Activated T-cell treated with anti-CD3 and anti-CD28 coated beads for 24 hours (primary cell): ENCODE measurements at places on chromosomes 5 and 9.

DNA sequence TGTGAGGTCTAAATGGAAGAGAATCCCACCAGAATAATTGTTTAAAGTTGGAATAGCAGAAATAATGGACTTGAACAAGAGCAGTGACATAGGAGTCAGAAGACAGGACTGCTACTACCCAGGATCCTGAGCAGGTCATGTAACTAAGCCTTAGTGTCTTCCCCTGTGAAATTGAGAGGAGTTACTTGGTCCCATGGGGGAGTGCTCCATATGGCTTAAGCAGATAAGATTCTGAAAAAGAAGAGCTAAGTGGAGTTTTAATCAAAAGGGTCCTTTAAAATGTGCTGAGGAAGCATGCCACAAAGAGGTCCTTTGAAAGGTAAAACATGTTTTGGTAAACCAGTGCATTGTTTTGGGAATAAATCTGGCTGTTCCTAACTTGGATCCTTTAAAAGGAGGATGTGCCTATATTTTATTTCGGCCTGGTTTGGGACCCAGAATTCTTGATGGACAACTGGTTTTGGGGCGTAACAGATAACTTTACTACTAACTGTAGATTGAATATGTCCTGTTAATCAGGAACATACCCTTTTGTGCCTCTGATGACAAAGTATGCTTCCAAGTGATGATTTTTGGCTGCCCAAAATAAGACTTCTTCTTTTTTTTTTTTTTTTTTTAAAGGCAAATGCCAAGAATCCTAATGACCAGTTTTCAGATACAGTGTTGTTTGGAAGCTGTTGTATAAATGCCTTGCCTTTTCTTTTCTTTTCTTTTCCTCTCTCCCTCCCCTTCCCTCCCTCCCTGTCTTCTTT lies 5.7 kb downstream of the RCL1 start:
- DNase-seq = no peak

GRCh38 chr5:130514984-130515690 lies 610.9 kb downstream of the CHSY3 start:
- no peak for DNase-seq

- no peak for DNase-seq
Measured at GRCh38 chr9:136519263-136520052, 26.4 kb downstream of the NOTCH1 start.

DNA sequence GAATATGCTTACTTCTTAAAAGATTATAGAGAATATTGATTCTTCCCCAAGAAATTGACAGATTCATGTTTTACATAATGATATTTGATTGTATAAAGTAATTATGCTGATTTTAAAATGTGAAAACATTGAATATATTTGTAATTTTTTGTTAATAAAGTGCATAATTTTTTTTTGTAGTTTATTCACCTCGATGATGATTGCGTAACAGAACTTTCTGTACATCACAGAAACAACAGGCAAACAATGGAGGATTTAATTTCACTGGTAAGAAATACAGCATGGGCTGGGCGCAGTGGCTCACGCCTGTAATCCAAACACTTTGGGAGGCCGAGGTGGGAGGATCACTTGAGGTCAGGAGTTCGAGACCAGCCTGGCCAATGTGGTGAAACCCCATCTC lies 70.1 kb downstream of the MELK start:
- no peak for DNase-seq

GRCh38 chr5:145818604-145819003 lies 16.5 kb downstream of the PRELID2 start:
- DNase-seq = no peak

DNA sequence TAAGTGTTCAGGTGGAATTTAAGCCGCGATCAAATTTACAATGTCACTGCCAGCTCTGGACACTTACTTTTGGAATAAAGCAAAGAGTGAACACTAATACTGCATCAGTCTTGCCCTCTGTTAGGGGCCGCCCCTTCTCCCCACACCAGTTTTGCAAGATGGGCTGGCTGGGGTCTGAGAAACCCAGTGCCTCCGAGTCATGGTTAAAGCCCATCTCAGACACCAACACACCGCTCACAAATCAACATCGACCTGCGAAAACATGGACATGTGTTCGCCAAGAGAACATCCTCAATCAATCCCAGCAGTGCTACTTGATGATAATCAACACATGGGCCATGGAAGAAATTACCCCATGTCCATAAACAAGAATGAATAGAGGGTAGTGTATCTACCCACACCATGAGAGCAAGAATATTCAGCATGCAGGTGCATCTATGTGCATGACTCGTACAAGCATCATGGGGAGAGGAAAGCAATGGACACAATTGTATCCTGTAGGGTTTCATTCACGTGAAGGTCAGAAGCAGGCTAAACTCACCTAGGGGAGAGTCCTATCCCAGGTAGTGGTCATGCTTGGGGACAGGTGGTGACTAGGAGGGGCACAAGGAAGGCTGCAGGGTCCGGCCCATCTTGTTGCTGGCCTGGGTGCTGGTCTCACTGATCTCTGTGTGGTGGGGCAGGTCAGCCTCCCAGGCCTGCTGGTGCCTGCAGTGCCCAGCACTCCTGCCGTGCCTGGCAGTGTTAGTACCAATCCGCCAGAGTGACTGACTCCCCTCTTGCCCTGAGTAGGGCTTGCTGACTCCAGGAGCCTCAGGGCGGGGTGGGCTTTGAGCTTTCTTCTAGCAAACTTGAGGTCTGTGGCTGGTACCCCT lies 5.0 kb downstream of the S1PR3 start:
- DNase-seq = no peak

- DNase-seq = no peak
Measured at GRCh38 chr5:102596951-102597350, 98.2 kb upstream of the SLCO6A1 start.

GRCh38 chr5:174323878-174324281 lies 278.4 kb downstream of the NSG2 start:
- no peak for DNase-seq

DNA sequence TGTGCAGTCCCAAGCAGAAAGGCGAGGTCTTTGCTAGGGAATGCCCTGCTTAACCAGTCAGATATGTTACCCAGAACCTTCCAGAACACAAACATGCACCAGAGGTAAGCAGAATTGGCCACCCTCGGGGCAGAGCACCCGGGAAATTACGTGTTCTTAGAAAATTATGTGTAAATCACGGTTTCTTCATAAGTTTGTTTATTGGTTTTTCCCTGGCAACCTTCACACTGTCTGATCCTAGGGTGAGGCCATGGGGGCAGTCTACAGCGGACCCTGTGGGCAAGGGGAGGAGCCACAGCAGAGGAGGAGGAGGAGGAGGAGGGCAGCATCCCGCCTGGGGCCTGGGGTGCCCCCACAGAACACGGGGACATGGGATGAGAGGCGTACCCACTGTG lies 31.4 kb downstream of the RXRA start:
- no peak for DNase-seq

DNA sequence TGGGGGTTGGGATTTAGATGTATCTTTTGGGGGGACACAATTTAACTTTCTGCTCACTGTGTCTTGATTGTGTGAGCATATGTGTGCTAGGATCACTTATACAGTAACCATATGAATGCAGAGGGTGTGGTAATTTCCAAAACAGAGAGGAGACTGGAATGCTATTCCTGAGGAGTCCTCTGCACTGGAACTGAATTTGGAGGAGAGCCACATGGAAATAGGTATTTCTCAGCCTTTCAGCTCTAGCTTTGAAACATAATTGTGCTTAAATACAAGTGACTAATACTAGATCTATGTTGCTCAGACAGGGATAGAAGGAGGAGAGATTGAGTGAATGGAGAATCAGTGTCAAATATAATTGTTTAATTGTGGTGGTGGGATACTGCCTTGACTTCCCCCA lies 45.5 kb downstream of the FOCAD start:
- DNase-seq = no peak

- no peak for DNase-seq
Measured at GRCh38 chr9:112047538-112048066, 127.5 kb downstream of the SUSD1 start.

DNA sequence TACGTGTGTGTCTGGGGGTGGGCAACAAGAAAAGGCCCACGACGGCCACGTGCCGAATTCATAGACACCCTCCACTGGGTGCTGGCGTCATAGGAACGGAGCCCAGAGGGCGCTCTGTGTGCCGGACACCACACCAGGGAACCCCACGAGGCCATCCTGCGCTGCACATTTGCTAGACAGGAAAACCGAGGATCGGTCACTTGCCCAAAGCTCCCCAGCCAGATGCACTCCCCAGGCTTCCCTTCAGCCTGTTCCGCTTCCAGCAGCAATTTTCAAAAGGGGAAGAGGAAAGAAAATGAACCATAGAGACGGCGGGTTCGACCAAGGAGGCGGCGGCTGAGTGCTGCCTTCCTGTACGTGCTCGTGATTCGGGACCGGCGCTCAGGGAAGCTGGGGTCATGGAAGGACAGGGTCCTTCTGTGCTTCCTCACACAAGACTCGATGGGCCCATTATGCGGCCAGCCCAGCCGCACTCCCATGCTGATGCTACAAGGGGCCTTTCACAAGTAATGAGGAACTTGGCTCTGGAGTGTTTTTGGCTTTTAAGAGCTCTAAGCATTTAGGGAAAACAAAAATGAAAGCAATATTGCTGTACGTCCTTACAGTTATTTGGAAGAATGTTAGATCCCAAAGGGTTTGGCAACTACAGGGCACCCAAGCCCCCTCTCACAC lies 124.6 kb upstream of the SARDH start:
- DNase-seq = no peak

DNA sequence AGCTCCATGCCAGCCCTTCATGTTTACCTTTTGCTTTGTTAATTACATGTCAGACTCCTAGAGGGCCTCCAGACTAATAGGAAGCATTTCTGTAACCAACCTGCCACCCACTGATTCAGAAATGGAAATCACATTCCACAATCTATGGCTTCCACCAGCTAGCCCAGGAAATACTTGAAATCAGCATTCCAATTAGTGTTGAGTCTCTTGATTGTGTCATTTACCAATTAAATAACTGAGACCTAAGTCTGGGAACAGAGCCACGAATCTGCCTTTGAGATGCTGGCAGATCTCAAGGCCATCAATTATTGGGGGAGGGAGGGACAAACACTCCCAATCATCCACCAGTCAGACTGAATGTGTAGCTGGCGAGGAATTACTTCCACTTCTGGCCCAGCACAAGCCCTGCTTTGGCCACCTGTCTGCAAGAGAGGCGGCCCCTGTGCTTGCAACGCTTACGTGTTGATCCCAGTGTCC lies 27.4 kb upstream of the SAP30L start:
- no peak for DNase-seq

GRCh38 chr5:168135897-168136296 lies 155.5 kb upstream of the WWC1 start:
- DNase-seq = no peak
